Stimulated activated CD4-positive, alpha-beta T cell treated with anti-CD3 and anti-CD28 coated beads, Interleukin-4, amount 100 ng/mL, for 24 hours (primary cell): ENCODE measurements at places on chromosomes 1 and 21.

- no peak for DNase-seq
These were observed 17.8 kb upstream of the TDRD10 start for GRCh38 chr1:154483941-154484803.

DNA sequence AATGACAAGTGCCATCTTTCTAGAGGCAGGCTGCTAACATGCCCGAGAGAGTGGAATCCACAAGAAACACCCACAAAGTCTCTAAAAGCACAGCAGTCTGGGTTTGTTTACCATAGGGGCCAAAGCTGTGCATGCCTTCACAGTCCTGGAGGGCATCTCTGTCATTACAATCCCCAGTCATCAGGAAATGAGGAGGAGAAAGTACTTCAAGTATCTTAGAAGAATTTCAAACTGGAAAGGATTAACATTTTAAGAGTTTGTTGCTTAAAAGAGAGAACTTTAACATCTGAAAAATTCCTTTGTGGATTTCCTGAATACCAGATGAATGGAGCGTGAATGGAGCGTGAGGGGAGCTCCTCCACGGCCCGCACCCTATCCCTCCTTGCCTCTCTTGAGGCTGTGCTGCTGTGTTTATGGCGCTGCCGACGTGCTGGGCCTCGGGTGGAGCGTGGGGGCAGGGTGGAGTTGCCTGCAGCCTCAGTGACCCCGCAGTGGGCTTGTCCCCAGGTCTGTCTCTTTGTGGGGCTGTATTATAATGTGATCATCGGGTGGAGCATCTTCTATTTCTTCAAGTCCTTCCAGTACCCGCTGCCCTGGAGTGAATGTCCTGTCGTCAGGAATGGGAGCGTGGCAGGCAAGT, 23.3 kb downstream of the SLC6A17 start:
- DNase-seq, result no peak

- DNase-seq, result no peak
These were observed 20.6 kb upstream of the KIF26B start for GRCh38 chr1:245133995-245134715.

- DNase-seq, result no peak
These were observed 27.5 kb downstream of the TMEM51 start for GRCh38 chr1:15180945-15181523.

DNA sequence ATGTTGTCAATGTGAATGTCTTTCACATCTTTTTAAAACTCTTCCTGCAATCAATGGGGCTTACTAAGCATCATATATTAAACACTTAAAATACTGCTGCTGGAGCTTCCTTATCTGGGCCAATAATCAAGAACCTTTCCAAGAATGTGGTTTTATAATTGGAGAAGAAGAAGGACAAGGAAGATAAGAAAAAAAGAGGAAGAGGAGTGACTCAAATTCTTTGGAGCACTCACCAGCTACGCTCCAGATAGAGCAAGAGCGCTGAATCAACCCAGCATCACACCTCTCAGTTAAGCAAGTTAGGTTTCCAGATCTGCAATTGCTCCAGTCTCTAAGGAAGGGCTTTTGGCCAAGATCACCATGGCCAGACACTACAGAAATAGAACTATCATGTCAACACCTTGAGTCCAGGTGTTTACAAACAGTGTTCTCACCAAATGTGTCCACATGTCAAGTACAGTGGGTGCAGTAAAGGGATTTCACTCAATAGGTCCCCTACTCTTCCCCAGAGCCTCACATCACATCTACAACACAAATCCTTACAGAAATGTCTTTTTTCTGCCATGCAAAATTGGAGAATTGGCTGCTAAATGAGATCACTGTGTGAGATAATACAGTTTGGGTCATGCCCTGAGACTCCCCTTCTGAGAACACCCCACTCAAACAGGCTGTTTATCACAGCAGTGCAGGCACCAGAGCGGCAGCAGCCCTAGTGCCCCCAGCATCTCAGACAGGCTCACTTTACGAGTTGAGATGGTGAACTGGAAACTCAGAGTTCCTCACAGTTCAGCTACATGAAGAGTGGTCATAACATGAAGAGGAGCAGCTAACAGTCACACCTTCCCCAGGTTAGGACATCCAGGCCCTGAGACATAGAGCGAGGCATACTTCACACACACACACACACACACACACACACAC, 1.7 kb upstream of the SPRR2B start:
- no peak for DNase-seq

- DNase-seq, result no peak
These were observed 14.8 kb upstream of the ZNF669 start for GRCh38 chr1:247118946-247119446.

DNA sequence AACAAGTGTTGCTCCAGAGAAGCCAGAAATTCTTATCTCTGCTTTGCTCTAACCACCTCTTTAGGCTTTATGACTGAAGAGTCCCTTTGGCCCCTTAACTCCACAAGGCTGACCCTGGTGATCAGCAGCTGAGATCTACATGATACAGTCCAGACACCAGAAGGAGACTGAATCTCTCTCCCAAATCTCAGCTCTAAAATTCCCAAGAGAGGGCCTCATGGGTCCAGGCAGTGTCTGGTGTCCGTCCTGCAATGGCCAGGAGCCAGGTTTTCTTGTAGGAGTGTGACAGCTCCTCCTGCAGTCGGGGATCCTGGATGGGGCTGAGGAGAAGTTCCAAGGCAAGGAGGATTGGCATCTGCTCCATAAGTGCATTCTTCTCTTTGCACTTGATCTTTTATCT, 35.3 kb downstream of the L1TD1 start:
- DNase-seq, result no peak

DNA sequence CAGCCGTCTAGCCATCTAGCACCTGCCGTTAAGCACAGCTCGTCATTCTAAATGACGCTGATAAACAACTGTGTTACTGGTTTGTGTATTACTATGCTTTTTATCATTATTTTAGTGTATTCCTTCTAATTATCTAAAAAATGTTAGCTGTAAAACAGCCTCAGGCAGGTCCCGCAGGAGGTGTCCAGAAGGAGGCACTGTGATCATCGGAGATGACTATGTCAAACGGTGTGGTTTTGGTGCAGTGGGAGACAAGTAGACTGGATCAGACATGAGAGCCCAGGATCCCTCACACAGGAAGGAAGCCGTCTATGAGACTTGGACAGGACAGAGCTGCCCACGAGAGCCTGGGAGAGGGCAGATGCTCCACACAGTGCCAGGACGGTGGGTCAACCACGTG, 55.3 kb upstream of the COL6A1 start:
- DNase-seq, result no peak

DNA sequence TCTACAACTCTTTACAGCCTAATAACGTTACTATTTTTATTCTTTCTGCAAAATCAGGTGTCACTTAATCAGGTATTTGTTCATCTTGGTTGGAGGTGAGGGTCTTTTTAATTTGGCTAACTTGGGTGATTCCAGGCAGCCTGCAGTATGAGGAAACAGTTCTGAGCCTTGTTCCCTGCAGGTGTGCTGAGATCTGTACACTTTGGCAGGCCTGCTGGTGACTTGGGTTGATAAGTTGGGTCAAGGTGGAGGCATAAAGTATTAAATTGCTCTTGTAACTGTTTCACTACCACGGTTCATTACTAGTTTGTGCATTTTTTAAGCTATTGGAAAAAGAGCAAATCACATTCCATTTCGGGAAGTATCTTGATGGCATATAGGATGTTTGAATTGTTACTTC, 10.0 kb downstream of the MAP3K21 start:
- no peak for DNase-seq

DNA sequence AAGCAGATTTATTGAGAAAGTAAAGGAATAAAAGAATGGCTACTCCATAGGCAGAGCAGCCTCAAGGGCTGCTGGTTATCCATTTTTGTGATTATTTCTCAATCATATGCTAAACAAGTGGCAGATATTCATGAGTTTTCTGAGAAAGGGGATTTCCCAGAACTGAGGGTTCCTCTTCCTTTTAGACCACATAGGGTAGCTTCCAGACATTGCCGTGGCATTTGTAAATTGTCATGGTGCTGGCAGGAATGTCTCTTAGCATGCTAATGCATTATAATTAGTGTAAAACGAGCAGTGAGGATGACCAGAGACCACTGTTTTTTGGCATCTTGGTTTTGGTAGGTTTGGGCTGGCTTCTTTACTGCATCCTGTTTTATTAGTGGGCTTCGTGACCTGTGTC, 16.8 kb upstream of the FMN2 start:
- no peak for DNase-seq

- DNase-seq, result no peak
These were observed 67.4 kb downstream of the DDAH1 start for GRCh38 chr1:85397490-85398032.

GRCh38 chr1:214658785-214659184, 55.8 kb downstream of the CENPF start:
- no peak for DNase-seq

GRCh38 chr1:158992787-158993312, 16.9 kb upstream of the IFI16 start:
- DNase-seq, result peak; percentile 36

DNA sequence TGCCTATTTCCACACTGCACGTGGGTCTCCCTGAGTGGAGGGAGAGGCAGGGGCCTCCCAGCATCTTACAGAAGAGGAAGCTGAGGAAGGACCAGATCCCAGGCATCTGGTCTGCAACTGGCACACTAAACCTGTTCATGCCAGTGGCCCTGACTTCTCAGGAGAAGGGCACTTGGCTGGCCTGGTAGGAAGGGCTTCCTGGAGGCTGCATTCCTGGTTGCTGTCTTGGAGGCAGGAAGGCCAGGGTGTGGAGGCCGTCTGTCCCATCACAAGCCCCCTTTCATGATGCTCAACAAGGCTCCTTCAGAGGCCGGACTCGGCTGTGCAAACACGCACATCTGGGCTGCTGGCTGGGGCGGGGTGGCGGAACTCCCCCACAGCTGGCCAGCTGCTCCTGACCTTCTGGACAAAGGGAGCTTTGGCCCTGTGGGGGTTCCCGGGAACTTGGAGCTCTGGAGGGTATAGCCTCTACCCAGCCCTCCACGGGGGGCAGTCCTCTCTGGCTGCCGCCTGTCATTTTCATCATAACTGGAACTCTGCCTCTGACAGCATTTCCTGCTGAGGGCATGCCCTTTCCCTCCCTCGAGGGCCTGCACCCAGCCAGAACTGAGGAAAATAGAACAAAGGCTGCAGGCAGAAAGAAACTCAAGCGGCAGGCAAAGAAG, 39.2 kb upstream of the POU3F1 start:
- DNase-seq, result no peak

GRCh38 chr1:2174348-2175054, 20.1 kb downstream of the FAAP20 start:
- peak; percentile 33 for DNase-seq

DNA sequence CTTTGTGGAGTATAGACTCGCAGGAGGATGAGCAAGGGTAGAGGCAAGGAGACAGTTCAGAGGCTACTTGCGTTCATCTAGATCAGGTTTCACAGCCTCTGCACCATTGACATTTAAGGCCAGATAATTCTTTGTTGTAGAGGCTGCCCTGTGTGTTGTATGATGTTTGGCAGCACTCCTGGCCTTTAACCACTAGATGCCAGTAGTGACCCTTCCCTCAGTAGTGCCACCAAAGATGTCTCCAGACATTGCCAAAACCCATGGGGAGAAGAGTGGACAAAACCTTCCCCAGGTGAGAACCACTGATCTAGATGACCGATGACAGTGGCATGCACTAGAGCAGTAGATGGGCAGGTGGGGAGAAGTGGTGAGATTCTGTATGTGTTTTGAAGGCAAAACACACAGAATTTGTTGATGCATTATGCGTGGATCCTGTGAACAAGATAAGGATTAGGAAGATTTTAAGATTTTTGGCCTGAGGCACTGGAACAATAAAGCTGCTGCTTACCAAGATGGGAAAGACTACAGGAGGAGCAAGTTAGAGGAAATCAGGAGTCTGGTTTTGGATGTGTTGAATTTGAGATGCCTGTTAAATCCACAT, 9.9 kb upstream of the COG2 start:
- DNase-seq, result no peak

- DNase-seq, result no peak
These were observed 128.1 kb downstream of the HHAT start for GRCh38 chr1:210456731-210457255.

DNA sequence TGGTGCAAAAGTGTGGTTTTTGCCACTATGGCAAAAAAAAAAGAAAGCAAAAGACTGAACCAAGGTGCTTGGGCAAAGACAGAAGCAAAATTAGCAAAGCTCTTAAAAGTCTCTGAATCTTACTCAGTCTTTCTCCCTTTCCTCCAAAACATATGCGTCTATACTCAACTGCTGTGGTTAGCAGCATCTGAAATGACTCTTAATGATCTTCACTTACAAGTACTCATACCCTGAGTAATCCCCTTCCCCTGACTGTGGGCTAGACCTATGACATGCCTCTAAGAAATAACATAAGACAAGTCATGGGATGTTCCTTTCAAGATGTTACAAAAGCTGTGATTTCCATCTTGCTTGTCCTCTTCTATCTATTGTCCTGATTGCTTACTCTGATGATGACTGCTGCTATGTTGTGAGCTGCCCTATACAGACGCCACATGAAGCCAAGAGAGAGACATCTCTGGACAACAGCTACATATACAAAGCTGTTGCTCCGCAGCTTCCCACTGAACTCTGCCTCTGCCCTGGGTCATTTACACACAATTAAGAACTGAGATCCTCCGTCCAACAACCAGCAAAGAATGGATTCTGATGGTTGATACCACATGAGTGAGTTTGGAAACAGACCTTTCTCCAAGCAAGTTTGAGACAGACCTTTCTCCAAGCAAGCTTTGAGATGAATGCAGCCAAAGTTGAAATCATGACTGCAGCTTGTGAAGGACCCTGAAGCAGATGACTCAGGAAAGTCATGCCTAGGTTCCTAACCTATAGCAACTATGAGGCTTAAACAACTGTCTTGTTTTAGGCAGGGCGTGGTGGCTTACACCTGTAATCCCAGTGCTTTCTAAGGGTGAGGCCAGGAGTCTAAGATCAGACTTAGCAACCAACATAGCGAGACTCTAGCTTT, 55.2 kb downstream of the PUM1 start:
- peak; percentile 59 for DNase-seq

DNA sequence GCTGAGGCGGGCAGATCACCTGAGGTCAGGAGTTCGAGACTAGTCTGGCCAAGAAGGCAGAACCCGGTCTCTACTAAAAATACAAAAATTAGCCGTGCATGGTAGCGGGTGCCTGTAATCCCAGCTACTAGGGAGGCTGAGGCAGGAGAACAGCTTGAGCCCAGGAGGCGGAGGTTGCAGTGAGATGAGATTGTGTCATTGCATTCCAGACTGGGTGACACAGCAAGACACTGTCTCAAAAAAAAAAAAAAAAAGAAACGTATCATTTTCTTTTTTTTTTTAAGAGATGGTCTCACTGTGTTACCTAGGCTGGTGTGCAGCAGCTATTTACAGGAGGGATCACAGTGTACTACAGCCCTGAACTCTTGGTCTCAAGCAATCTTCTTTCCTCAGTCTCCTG, 47.3 kb downstream of the ITGB3BP start:
- no peak for DNase-seq

DNA sequence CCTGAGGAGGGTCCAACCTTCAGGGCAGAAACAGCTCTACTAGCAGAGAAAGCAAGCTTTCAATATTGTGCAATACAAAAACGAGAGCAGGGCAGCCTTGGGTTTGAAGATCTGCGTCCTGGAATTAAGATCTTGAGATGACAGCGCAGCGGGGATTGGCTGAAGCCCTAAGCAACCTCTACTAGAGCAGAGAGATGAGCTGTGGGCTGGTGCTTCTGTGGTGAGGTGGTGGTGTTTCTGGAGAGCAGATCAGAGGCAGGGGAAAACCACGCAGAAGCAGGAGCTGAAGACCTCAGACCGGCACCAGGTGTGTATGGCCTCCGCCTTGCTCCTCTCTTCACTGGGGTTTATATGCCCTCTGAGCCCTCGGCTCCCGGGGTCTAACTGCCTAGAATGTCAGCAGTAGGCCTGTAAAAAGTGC, 12.5 kb downstream of the TRAF3IP3 start:
- peak; percentile 87 for DNase-seq
